ENCODE measurements at places on chromosomes 2 and 18.
A peak's percentile ranks its signal among the peaks of the same experiment; 100 is the strongest.

DNA sequence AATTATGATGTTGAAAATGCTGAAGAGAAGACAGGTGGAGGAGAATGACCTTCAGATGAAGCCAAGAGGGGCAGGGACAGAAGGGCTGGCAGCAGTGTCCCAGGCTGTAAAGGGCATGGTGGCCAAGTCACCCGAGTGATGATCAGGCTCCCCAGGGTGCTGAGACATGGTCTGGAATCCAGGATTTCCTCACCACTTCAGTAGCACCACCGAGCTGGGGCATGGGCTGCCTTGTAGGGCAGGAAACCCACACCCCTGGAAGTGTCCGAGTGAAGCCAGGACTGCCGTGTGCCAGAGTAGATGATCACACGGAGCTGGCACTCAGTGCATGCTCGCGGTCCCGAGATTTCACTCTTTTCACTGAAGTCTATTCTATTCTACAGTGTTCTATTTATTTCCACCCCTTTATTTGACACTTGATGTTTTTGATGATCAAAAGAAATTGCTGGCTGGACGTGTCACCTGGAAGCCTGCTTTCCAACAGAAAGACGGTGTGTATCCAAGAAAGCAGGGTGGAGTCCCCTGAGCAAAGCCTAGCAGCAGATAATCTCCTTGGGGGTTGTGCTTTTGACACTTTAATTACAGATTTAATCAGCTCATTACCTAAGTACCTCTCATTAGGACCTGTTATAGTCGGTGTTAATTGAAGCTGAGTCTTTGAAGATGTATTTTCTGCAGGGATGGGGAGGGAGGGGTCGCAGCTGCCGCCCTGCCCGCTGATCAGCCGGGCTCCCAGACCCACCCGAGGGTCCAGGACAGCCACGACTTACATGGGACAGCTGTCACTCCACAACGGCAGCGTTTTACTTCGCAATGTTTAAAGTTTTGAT, 92.3 kb downstream of the SEPTIN10 start:
- DNase-seq: no peak

GRCh38 chr18:60339018-60339417, 33.6 kb downstream of the MC4R start:
- no peak for DNase-seq

DNA sequence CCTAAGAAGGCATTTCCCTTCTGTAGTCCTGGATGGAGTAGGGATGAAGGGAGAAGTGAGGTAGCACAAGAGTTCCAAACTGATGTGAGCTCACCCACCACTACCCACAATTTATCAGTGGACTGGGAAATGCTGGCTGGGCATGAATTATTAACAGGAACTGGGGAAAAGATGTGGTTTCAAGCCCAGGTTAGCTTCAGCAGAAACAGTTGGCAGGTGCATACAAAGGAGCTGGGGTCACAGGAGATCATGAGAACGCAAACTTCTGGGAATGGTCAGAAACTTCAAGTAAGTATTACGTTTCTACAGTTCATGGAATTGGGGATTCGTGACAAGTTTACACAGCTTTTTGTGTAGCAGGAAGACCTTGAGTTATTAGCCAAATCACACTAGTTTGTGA, 5.4 kb downstream of the CCDC141 start:
- DNase-seq: no peak

GRCh38 chr18:56257205-56257604, 381.2 kb downstream of the TXNL1 start:
- DNase-seq: no peak

GRCh38 chr2:181805228-181806038, 86.1 kb upstream of the ITPRID2 start:
- DNase-seq: no peak

- peak; percentile 50 for DNase-seq
These were observed 215.1 kb upstream of the TRIB2 start for GRCh38 chr2:12501469-12502158.

DNA sequence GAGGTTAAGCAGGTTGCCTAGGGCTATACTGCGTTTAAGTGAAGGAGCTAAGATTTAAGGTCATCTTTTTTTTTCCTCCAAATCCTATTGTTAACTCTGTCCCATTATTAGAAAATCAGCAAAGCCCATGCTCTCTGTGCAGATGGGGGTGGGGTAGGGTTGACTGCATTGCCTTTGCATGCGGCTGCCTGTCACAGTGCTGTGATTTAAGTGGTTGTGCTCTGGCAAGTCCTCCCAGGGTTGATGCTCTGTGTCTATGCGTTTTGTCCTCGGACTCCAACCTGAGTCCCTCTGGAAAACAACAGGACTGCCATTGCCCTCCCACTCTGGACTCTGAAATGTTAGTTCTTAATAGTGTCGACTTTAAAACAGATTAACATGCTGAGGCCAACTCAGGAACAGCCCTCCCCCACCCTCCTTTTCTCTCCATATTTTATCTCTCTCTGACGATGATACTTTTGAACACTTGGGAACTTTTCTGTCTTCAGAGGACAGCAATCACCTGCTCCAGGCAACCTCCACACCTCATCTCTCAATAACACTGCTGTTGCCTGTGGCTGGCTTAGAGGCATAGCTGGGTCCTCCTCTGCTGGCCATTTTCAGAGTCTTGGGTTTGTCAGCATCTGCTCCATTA, 5.8 kb downstream of the FHOD3 start:
- no peak for DNase-seq

GRCh38 chr18:50218432-50219197, 23.7 kb upstream of the MYO5B start:
- DNase-seq: peak; percentile 21

DNA sequence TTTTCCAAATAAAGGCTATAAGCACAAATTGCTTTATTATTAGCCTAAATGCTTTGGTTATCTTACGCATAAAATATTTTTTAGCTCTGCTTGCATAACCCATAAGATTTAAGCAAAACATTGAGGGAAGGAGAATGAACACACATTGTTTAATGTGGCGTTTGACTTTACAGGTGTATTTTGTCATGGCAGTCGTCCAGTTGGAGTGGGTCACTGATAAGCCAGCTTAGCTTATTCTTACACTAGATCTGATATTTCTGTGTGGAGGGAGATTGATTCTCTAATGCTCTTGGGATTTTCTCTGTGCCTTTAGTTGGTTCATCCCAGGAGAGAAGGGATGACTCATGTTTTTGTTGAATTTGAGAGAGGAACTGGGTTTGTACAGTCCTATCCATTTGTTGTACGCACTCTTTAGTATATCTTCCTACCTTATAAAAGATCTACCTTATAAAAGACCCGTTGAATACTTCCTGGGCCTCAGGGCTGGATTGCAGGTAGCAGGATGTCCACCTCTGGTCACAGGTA, 47.5 kb upstream of the ACYP2 start:
- DNase-seq: no peak

DNA sequence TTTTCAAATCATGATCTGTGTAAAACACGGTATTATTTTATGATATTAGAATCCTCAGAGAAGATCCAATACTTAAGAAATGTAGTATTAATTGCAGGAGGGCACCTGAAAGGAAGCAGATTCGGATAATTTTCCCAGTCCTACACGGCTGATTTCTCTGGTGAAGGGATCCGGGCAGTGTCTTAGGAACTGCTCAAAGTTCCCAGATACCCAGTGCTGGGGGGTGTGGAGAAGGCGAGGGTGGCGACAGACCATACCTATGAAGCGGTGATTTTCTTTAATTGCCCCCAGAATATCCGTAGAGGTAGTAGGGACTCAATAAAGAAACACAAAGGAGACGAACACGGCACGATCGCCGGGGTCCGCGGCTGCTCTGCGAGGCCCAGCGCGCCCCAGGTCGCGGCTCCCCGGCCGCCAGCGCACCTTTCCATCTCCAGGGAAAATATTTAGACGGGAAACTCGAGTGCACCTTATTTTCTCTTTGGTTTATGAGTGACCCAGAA, 1.4 kb upstream of the SOX11 start:
- no peak for DNase-seq

- DNase-seq: no peak
These were observed 75.5 kb downstream of the SLC39A10 start for GRCh38 chr2:195732574-195732973.

DNA sequence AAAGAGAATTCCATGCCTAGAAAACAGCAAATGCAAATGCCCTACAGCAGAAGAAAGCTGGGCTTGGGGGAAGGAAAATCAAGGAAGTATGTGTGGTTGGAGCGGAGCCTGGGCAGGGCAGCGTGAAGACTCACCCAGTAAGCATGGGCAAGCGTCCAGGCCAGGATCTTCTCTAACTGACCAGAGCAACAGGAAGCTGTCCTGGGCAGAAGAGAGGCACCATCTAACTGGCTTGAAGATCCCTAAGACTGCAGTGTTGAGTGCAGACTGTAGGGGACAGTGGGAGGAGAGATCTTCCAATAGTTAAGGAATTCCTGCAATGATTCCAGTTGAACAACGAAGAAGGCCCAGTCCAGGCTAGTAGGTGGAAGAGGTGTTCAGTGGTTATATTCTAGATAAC, 57.9 kb downstream of the NXPH2 start:
- DNase-seq: no peak

- DNase-seq: no peak
These were observed 1030.1 kb upstream of the POU3F3 start for GRCh38 chr2:103823847-103824246.

DNA sequence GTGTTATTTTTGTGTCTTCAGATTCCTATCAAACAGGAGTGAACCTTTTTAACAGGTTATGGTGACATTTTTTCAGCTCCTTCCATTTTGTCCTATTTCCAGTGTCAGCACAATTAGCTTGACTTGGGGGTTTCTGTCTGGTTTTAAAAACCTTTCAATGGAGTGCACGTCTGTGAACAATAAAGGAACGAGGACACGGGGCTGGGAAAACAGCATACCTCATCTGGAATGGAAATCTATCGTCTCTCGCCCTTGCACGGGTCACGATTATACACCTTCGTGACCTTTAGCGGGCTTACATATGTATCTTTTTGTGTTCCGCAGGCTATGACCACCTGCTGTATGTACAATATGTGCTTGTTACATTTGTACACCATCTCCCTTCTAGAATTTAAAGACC, 2.3 kb upstream of the ZNF532 start:
- no peak for DNase-seq

DNA sequence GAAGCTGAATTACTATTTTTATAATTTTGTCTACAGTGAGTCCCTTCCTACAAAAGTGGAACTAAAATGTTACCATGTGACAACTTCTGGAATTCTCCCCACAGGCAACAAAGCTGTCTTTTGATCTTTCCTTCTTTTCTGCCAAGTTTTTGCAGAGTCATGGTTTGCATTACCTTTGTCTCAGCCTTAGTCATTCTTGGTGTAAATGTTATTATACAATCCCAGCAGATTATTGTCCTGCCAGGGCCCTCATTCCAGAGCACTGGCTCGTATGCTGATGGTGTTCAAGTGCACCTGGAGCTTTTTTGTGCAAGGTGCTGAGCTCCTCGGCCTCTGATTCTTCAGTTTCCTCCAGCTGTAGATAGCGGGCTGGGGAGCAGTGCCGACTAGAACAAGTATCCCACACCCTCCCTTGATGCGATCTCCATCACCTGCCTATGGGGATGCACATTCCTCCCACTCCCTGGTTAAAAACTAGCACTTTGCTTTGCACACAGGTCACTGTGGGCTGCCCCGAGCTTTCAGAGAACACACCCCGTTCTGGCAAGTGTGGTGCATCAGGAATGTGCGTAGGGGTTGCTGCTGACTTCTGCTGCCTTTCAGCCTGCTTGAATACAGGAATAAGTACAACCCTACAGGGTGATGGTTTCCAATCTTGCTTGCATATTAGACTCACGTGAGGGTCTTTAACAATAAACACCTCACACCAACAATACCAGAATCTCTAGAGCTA, 263.6 kb downstream of the RNF144A start:
- DNase-seq: no peak

GRCh38 chr2:171056307-171056706, 104.4 kb downstream of the TLK1 start:
- DNase-seq: no peak
